ENCODE measurements at places on chromosomes 2 and 18.

DNA sequence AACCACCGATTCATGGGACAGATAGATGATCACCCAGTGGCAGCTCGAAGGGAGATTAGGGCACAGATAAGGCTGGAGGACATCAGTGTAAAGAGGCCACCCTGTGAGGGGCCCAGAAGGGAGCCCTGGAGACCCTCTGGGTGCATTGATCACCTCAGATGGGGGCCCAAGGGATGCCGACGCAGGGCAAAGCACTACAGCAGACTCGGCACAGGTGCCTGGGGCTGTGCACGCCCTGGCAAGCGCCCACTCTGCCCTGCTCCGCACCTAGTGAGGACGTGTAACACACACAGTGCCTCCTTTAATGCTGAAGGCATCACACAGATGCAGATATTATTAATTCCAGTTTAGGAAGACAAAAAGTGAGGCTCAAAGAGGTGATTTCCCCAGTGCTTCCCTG is 9.5 kb downstream of the GYPC start:
- no peak for DNase-seq

- DNase-seq = no peak
Observed at GRCh38 chr2:55985406-55985805, 61.8 kb upstream of the EFEMP1 start.

GRCh38 chr18:47461977-47462376 is 210.5 kb upstream of the SKOR2 start:
- DNase-seq = no peak

DNA sequence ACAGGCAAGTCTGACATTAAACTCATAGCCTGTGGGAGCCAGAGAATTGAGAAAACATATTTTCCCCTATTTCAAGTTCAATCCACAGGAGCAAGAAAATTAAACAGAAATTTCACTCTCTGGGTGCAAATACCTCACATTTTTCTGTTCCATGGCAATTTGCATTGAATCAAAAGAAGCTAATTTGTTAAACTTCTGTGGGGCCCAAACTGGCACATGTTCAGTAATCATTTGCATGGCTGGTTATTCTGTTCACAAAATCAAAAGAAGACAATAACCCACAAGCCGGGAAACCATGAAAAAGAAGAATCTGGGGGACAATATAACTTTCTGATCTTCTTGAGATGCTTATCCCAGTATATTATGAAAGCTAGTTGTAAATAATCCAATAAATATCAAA is 363.1 kb downstream of the LRP1B start:
- DNase-seq = no peak

DNA sequence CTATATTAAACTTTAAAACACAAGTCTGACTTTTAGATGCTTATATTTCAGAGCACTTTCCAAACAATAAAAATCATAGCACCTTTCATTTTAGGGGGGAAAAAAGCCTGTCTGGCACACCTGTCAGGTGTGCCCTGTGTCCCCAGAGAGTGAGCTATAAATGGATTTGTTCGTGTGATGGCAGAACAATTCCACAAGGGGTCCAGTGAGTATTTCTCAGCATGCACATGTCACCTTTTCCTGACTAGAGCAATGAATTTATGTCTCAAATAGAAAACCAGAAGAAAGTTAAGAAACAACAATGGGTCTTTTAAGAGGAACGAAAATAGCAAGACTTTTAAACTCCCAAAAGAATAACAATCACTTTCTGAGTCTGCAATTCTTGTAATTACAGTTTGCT is 55.9 kb downstream of the ACVR1C start:
- DNase-seq = no peak

DNA sequence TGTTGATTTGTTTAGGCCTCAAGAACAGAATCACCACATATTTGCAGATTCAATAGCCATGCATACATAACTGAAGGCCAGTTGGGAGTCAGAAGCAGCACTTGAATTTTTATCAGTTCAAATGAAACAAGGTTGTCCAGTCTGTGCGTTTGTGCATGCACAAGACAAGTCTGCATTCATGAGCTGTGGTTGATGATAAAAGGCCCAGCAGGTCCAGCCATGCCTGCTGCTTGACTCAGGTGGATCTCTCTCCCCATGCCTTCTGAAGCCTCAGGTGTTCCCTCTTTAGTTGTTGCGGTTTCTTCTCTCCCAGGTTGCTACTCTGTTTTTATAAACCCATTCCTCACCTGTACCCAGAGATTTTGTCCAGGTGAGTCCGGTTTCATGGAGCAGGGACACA is 124.5 kb downstream of the CCDC102B start:
- DNase-seq = no peak

DNA sequence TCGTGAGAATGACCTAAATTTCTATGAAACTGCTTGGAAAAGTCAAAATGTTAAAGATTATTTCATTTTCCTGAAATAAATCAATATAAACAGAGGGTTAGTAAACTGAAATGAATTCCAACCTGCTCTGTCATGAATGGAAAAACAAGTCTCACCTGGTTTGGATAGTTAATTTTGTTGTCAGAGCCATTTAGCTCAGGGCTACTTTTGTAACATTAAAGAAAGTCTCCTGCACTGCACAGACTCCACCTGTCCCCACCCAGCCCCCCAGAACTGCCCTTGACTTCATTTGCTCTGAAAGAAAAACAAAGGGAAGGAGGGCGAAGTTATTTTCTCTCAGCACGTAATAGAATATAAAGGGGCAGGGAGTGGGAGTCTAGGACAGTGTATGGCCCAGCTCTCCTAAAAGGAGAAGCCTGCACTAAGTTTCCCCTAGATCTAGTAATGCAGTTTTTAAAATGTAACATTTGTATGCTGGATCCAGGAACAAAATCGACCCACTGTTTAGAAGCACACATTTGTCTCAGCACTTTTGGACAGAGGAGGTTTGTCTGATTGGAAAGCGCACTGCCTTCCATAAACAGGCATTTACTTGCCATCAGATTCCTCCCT is 54.2 kb upstream of the ACSL3 start:
- no peak for DNase-seq

GRCh38 chr2:8416849-8417832 is 264.7 kb upstream of the ID2 start:
- no peak for DNase-seq

DNA sequence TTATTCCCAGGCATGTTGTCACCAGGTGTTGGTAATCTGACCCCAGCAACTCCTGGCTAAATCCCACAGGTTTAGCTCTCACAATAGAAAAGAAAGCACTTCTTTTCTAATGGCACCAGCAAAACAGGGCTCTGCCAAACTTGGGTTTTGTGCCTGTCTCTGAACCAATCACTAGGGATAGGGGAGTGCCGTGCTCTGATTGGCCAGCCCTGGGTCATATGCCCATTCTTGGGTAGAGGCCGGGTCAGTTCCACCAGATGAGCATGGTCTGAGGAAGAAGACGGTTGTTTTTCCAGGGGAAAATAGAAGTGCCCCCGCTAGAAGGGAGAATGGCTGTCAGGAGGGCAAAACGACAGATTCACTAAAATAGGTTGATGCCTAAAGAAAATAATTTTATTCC is 14.7 kb downstream of the CDK15 start:
- DNase-seq = no peak

GRCh38 chr2:47002031-47002430 is 86.4 kb upstream of the MCFD2 start:
- DNase-seq = no peak

- DNase-seq = no peak
Observed at GRCh38 chr2:158932131-158932645, 36.3 kb upstream of the TANC1 start.

DNA sequence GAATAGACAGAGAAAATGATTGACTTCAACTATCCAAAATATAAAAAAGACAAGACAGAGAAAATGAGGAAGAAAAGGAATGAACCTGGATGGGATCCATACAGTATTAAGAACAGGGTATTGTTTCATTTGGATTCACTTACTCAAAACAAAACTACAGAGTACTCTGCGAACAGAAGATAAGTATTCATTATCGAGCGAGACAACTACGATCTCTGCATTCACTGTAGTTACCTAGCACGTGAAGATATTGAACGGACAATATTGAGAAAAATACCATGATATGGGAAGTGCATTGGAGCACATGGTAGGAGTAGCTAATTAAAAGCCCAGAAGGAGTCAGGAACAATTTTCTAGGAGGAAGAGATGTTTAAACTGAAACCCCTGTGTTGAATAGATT is 1.0 kb upstream of the ORC2 start:
- no peak for DNase-seq

DNA sequence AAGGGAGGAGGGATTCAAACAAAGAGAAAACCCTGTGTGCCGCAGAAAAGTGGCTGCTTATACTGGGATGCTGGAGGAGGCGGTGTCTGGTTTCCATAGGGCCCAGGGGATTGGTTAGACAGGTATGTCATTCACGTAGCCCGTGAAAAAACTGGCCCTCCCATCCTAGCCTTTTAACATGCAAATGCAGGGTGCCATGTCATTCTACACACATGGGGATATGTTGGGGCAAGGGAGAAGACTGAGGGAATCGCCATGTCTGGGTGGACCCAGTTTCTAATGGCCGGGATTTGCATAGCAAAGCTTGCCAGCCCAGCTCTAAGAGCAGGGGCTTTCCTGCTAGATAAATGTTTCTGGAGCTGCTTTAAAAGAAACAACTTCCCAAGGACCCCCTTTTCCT is 8.2 kb upstream of the RNU2-63P start:
- no peak for DNase-seq

- DNase-seq = no peak
Observed at GRCh38 chr18:26714739-26715138, 150.8 kb downstream of the AQP4 start.

DNA sequence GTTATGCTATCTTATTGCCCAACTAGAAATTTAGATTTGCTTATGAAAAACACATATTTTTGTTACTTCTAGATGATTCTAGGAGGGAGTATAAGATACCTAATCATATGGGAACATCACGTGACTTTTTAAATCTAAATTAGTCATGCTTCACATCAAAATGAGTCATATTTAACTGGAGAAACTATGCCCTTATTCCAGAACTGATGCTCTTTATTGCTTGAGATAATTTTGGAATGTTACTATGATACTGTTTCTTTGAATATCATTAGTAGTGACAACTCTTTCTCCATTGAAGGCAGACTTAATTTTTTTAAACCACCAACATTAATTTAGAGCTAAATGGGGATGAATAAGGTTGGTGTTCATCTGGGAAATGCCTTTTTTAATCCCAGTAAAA is 19.9 kb upstream of the ELAC1 start:
- no peak for DNase-seq

DNA sequence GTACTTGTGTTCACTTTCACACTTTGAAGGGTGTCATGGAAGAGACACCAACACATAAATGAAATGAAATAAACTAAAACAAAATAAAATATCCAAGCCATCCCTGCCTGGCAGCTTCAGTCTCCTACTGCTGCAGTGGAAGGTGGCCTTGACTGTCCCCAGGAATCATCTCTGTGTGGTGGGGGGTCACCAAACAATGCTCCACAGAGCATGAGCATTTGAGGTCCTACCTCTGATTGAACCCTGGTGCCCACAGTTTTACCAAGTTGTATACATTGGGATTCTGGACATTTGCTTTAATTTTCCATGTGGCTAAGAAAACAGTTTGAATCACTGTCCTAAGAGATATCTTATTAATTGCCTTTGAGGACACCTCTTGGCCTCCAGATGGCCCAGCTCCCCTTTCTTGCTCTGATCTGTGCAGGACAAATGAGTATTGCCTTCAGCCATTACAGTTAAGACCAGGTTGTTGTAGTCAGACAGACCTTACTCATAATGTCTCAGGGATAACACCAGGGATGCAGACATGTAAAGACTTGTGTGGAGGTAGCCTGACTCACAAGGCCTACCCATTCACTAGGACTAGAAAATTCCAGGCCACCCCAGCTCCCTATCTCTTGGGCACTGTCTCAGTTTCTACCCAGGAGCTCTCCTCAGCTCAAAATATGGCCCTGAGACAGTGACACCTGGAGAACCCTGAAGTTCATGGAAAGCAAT is 195.0 kb downstream of the MYCN start:
- no peak for DNase-seq

GRCh38 chr18:24089076-24089475 is 49.8 kb upstream of the CABYR start:
- DNase-seq = no peak

GRCh38 chr18:8951491-8951890 is 151.0 kb upstream of the NDUFV2 start:
- DNase-seq = no peak

DNA sequence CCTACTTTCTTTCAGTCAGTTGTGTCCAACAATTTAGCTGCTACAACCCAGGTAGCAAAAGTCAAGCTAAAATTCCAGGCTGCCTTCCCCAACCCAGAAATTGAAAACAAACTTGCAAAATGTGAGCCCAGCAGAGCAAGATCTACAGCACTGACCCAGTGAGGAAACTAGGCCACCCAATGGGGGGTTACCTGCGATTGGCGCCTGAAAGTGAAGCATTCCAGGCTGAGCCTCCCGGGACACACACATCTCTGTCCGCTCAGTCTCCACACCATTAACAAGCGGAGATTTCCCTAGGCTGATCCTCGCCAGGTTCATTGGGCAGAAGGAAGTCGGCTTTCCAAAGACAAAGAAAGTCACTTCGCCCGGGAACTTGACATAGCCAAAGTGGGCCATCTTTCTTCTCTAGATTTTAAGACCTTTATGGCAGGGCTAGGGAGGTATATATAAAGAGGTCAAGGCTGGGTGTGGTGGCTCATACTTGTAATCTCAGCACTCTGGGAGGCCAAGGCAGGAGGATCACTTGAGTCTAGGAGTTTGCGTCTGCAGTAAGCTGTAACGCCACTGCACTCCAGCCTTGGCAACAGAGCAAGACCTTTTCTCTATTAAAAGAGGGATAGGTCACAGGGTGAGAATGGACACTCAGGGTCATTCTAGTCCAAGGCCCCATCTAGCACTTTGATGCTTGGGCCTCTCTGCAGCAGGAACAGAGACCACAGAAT is 53.6 kb downstream of the TTC32 start:
- DNase-seq = no peak

DNA sequence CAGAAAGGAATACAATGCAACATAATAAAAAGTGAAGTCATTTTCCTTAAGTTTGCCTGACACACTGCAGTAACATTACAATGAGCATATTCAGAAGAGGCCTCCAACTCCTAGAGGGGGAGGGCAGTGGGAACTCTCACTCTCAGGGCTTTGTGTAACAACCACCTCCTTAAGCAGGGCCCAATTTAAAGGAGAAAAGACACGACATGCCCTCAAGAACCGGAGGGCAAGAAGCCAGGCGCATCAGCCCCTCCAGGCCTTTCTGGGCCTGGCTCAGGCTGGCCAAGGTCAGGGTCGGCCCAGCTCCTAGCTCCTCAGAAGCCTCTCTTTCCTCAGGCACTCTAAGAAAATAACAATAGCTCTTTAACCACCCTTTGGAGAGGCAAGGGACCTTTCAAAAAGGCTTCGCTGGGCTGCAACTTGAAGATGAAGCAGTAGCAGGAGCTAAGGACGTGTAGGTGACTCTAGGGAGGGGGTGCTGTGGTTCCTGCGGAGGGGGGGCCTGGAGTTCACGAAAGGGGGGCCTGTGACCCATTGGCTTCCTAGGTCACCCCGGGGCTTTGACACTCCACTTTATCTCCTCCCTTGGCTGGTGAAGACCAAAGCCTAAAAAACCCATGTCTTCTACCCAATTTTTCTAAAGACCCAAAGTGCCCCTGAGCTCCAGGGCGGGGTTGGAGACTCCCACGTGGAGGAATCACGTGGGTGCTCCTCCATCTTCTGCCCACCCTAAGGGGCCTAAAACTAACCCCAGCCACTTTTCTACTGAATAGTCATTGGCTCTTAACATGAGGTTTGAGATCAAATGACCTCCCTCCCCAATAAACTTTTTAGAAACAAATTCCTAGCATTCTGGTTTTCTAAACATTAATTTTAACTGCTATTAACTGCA is 13.3 kb downstream of the SERTAD2 start:
- no peak for DNase-seq

GRCh38 chr2:1819419-1819818 is 75.1 kb upstream of the PXDN start:
- DNase-seq = no peak

All from NCI-H446 treated with DMSO at 0.1 percent for 48 hours (cell line).